ENCODE measurements at places on chromosomes 7 and 10. TPM values are rescaled to one million over a fixed set of nuclear protein-coding genes. Genes with fewer than 3 reads are reported as not detected.

DNA sequence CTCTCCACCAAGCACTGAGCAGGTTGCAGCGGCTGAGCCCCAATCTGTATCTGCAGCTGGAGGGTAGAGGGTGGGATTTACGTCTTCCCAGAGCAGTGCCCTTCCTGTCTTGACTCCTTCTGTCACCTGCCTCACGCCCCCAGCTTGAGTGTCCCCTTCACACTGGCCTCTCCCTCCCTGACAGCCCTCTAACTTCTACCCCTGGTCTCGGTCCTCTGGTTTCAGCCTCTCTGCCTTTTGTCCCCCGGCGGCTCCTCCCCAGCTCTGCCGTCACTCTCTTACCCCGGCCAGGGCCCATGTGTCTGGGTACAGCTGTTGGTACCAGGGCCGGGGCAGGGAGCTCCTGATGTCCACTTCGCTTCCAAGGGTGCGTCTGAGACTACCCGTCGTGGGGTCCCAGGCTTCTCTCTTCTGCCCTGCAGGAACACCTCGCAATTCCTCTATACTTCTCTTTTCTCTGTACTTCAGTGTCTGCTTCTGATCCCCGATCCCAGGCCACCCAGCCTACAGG is 654 bp downstream of the MUC3A start:
- H3K27me3 ChIP-seq = no peaks in the 10 kb centered on the region
- H3K4me3 ChIP-seq = no peak overlapping the region
- DNase-seq = no peak

- H3K27me3 ChIP-seq = no peaks in the 10 kb centered on the region
- H3K4me1 ChIP-seq = peaks cover 25% of the 10 kb centered on the region
- DNase-seq = peak; percentile 52
- 0 out of 2 replicates have a peak overlapping the region, but pooled peaks have one; percentile 10 for H3K27ac ChIP-seq
- H3K36me3 ChIP-seq = no peaks in the 10 kb centered on the region
Observed at GRCh38 chr10:98405422-98405821, 9.6 kb downstream of the PYROXD2 start.

GRCh38 chr7:107614425-107614824 is 34.4 kb downstream of the BCAP29 start:
- H3K4me1 ChIP-seq = peaks cover 28% of the 10 kb centered on the region
- no peaks in the 10 kb centered on the region for H3K27me3 ChIP-seq
- no peaks in the 10 kb centered on the region for H3K36me3 ChIP-seq
- no peak overlapping the region for H3K4me3 ChIP-seq

DNA sequence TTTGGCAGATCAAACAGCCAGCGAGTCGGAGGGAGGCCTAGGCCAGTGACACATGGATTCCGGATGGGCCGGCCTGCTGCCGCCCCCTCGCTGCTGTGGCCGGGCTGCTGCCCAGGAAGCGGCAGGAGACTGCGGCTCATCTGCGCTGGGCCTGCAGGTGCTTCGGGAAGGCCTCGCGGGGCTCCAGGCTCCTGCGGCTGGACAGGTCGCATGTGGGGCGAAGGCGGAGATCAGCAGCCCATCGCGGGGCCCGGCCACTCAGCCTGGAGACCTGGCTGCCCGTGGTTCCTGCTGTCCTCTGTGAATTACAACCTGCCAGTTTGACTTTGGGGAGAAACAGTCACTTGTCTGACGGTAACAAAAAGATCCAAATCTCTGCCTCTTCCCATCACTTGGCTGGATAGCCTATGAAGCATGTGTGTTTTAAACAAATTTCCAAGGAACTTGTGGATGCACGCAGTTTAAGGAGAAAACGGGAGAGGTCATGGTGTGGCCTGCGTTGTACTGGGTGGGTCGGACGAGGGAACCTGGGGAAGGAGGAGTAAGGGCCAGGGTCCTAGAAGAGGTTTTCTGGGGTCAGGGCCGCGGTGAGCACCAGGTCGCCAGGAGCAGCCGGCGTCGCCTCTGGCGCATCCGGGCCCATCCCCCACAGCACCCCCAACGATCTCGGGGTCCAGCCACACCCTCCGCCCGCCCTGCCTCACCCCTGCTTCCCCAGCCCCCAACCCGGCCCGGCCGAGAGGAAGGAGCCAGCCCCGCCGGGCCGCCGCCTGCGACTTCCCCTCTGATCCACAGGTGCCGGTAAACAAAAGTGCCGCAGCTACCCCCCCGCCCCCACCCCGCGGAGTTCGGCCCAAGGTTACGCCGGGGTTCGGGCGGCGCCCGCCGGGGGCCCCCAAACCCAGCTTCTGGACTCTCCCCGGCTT is 1.6 kb downstream of the SPOCK2 start:
- DNase-seq = peak; percentile 13
- peaks cover 51% of the 10 kb centered on the region for H3K27me3 ChIP-seq
- H3K27ac ChIP-seq = no peak overlapping the region
- 0 out of 2 replicates have a peak, but pooled peaks cover 5% of the 10 kb centered on the region for H3K4me1 ChIP-seq
- no peak overlapping the region for H3K4me3 ChIP-seq

DNA sequence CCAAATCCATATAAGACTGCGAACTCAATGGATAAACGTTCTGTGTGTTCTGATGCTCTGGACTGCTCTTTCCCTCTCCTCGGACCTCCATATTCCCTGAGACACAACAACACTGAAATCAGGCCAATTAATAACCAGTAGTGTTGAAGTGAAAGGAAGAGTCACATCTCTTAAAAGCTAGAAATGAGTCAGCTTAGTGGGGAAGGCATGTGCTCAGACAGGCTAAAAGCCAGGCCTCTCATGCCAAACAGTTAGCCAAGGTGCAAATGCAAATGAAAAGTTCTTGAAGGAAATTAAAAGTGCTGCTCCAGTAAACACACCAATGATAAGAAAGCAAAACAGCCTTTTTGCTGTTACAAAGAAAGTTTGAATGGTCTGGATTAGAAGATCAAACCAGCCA is 29.3 kb downstream of the TNS3 start:
- H3K4me3 ChIP-seq = no peak overlapping the region
- H3K4me1 ChIP-seq = peaks cover 32% of the 10 kb centered on the region
- no peaks in the 10 kb centered on the region for H3K27me3 ChIP-seq
- H3K27ac ChIP-seq = peak overlapping the region; percentile 67

DNA sequence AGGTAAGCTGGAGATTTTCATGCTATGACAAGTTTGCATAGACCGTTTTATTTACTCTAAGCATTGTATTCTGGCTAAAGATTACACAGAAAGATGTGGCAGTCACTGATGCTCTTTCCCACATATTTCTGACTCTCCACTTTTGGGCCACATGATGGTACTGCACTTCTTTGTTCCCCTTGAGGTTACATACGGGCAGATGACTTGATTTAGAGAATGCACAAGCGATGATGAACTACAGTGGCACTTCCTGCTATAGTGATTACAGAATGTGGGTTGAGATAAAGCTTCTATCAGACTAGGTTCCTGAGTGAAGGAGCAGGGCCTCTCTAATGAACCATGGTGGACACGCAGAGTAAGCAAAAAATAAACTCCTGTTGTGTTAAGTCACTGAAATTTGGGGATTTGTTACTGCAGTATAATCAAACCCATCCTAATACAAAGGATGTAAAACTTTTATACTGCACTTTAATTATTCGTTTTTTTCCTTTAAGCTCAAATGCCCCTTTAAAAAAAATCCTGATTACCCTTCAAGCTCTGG is 177.9 kb downstream of the TAX1BP1 start:
- DNase-seq = peak; percentile 61
- no peak overlapping the region for H3K4me3 ChIP-seq
- H3K36me3 ChIP-seq = no peaks in the 10 kb centered on the region
- H3K4me1 ChIP-seq = peaks cover 20% of the 10 kb centered on the region

- DNase-seq = no peak
- H3K4me1 ChIP-seq = no peaks in the 10 kb centered on the region
- H3K36me3 ChIP-seq = peaks cover 23% of the 10 kb centered on the region
- H3K4me3 ChIP-seq = no peak overlapping the region
- no peaks in the 10 kb centered on the region for H3K27me3 ChIP-seq
Observed at GRCh38 chr7:98998821-98999725, 120.7 kb downstream of the TRRAP start.

GRCh38 chr7:24866004-24866615 is 108.8 kb upstream of the GSDME start:
- H3K27ac ChIP-seq = no peak overlapping the region
- H3K27me3 ChIP-seq = no peaks in the 10 kb centered on the region
- H3K36me3 ChIP-seq = peaks cover 14% of the 10 kb centered on the region
- peaks cover 14% of the 10 kb centered on the region for H3K4me1 ChIP-seq
- no peak overlapping the region for H3K4me3 ChIP-seq

- H3K27me3 ChIP-seq = peaks cover 57% of the 10 kb centered on the region
- no peak for DNase-seq
- no peak overlapping the region for H3K27ac ChIP-seq
- no peaks in the 10 kb centered on the region for H3K36me3 ChIP-seq
Observed at GRCh38 chr7:91352091-91352490, 87.9 kb downstream of the FZD1 start.

DNA sequence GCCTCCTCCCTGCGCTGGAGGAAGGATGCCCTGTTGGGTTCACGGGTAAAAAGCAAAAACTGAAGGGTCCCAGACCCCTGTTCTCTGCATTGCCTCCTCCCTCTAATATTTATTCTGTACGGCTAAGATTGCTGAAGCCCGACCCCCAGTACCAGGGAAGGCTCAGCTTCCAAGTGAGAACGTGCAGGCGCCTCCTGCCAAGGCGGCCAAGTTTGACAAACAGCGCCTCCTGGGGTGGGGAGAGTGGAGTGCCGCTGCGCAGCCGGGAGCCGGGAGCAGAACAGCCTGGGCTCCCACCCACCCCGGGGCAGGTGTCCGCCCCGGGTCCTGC is 4.7 kb upstream of the EBF3 start:
- no peaks in the 10 kb centered on the region for H3K36me3 ChIP-seq
- peaks cover 80% of the 10 kb centered on the region for H3K27me3 ChIP-seq
- peak; percentile 77 for DNase-seq

- no peak overlapping the region for H3K27ac ChIP-seq
- no peaks in the 10 kb centered on the region for H3K4me1 ChIP-seq
- H3K36me3 ChIP-seq = no peaks in the 10 kb centered on the region
- 0 out of 2 replicates have a peak, but pooled peaks cover 8% of the 10 kb centered on the region for H3K27me3 ChIP-seq
Observed at GRCh38 chr10:75276069-75276872, 40.5 kb upstream of the COMTD1 start.

The GLI3 gene
- 5.2 TPM for polyA plus RNA-seq

The ARHGAP22 gene
- 42.4 TPM for polyA plus RNA-seq

The GALNT17 gene
- polyA plus RNA-seq = not detected

The RHEB gene
- polyA plus RNA-seq = 235 TPM

The CAMK2B gene
- 0.79 TPM for polyA plus RNA-seq

Measured in GM23248 (cell line).